Activated naive CD8-positive, alpha-beta T cell treated with anti-CD3 and anti-CD28 coated beads, Interleukin-2, amount 10 ng/mL, durations not matched to agents 7 days and 5 days (primary cell): ENCODE measurements at places on chromosomes 1 and 21.
A peak's percentile ranks its signal among the peaks of the same experiment; 100 is the strongest.

GRCh38 chr1:78836726-78837125 is 169.8 kb downstream of the ADGRL4 start:
- DNase-seq, result no peak

DNA sequence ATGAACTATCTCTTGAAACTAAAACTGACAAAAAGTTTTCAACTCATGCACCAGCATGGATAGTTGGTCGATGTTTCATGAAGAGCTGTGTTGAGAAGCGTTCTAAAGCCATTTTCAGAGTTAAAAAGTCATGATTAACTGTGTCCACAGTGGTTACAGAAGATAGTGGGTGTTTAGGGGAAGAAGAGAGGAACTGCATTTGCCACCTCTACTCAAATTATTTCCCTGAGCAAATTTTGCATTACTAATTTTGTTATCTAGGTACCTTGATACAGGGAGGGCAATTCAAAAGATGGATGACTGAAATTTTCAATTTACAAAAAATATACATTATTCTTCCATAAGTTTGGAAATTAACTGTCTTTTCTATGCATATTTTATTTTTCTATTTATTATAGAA is 15.5 kb downstream of the SAMSN1 start:
- DNase-seq, result no peak

GRCh38 chr1:159532922-159533321 is 2.9 kb downstream of the OR10J5 start:
- no peak for DNase-seq

GRCh38 chr1:225765982-225766674 is 11.5 kb upstream of the SRP9 start:
- no peak for DNase-seq

GRCh38 chr1:152972196-152972886 is 1.9 kb downstream of the SPRR4 start:
- DNase-seq, result no peak

GRCh38 chr21:45853703-45854342 is 127.7 kb upstream of the COL6A1 start:
- peak; percentile 15 for DNase-seq
